Stimulated activated CD8-positive, alpha-beta memory T cell treated with anti-CD3 and anti-CD28 coated beads, Interleukin-4, amount 100 ng/mL, for 1 hour (primary cell): ENCODE measurements at places on chromosomes 1 and 21.

DNA sequence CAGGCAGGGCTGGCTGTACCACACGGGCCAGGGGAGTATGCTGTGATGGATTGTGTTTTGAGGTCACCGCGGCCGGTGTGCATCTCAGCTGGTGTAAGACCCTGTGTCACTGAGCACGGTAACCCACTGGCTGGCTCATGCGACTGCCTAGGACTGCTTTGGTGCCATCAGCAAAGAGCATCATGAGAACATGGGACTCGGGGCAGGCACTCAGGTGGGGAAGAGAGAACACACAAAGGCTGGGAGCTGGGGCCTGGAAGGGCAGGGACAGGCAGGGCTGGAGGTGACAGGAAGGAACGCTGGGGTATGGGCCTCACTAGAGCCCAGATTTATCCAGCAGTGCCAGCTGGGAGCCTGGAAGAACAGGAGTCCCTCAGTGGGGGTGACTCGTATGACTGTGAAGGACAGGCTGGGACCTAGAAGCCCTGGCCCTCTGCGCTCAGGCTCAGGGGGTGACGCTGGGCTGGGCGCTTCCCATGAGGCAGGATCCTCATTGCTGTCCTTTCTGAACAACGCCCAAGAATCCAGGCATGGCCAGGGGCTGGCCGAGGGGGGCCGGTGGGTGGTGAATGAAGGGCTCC lies 210.4 kb upstream of the VAMP3 start:
- DNase-seq: no peak

DNA sequence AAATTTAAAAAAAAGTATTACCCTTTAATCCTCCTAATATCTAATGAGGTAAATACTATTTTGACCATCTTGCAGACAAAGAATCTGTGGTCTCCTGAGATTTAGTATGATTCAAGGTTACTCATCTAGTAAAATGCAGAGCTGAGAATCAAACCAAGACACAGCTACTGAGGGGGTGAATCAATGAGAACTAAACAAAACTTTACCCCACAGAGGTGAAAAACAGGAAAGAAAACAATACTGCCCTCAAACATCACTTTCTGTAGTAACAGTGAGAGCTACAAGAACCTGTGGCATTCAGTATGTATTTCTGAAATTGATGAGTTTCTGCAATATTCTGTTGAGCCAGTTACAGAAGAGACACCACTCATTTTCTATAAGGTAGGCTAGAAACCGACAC lies 85.1 kb downstream of the JAK1 start:
- no peak for DNase-seq

GRCh38 chr1:211013346-211014240 lies 120.4 kb downstream of the KCNH1 start:
- no peak for DNase-seq

DNA sequence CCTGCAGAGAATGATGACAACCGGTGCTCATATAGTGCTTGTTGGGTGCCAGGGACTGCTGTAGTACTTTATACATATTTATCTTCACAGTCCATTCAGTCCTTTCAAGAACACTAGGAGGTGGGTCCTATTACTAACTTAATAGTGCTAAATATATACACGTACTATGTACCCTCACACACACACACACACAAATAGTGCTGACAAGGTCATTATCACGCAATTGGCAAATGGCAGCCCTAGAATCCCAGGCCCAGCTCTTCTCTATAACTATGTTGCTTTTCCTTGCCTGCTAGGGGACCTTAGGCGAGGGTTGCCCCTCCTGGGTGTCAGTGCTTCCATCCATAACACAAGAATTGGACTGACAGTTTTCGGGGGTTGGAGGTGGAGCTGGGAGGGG lies 33.5 kb downstream of the TNFRSF8 start:
- DNase-seq: no peak

- DNase-seq: no peak
Measured at GRCh38 chr1:173469656-173470055, 7.5 kb upstream of the PRDX6 start.

GRCh38 chr1:80424249-80424648 lies 1376.5 kb upstream of the ADGRL2 start:
- DNase-seq: no peak

DNA sequence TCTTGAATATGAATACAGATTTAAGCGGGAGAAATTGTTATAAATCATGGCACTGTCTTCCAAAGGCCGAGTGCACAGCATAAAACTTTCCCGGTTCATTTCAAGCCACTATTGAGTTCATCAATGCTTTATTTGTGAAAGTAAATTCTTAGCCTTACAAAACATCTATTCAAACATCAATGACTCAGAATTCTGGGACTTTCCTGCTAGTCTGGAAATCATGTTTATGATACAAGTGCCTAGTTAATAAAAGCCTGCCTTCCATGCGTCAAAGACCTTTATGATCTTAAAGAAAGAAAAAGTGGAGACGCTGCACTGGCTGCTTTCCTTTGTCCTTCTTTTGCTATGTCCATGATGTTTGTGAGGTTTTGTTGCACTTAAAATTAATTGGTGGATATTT lies 137.7 kb downstream of the SETD4 start:
- no peak for DNase-seq

GRCh38 chr1:1259951-1260600 lies 13.6 kb upstream of the C1QTNF12 start:
- DNase-seq: no peak

- DNase-seq: no peak
Measured at GRCh38 chr1:218473522-218473921, 128.4 kb downstream of the TGFB2 start.

- no peak for DNase-seq
Measured at GRCh38 chr1:171916315-171916771, 75.0 kb downstream of the DNM3 start.

GRCh38 chr1:115666702-115667101 lies 24.9 kb downstream of the VANGL1 start:
- no peak for DNase-seq

GRCh38 chr1:228333739-228334115 lies 72.9 kb downstream of the TRIM11 start:
- DNase-seq: no peak

GRCh38 chr1:145868232-145868631 lies 9.4 kb upstream of the PIAS3 start:
- no peak for DNase-seq

- DNase-seq: no peak
Measured at GRCh38 chr1:226628612-226629155, 80.1 kb downstream of the STUM start.

DNA sequence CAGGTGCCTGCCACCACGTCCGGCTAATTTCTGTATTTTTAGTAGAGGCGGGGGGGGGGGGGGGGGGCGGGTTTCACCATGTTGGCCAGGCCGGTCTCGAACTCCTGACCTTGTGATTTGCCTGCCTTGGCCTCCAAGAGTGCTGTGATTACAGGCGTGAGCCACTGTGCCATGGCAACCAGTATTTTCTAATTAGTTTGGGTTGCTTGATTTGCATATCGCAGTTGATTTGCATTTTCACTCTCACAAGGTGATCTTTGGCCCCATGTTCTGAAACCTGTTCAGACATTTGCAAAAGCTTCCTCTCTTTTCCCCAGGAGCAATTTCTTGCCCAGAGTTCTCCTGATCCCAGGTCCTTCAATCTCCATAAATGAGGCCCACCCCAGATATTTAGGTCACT lies 1.7 kb downstream of the TOR3A start:
- DNase-seq: no peak

DNA sequence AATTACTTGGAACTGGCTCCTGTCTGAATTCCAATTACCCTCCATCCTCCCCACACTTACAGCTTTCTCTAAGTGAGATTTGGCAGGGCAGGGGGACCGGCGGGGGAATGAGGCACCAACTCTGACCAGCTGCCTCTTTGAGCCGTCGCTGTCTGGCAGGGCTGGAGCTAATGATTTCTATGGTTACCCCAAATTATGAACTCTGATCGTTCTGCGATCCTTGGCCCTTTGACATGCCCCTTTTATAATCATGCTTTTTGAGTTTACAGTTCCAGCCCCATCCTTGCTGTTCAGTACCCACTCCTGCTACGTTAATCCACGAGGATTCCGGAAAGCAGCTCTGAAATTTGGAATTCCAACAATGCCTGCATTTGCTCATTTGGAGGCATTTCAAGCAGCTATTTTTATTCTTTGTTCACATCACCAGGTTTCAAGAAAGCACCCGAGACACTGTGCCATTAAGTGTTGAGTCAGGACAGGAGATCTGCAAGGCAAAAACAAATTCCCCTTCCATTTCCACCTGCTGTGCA lies 54.6 kb upstream of the LBR start:
- no peak for DNase-seq

- no peak for DNase-seq
Measured at GRCh38 chr21:45992301-45993209, 11.0 kb downstream of the COL6A1 start.
